ENCODE measurements at places on chromosomes 4 and X.

GRCh38 chr4:23171976-23172375 lies 479.2 kb downstream of the GBA3 start:
- DNase-seq, result no peak

DNA sequence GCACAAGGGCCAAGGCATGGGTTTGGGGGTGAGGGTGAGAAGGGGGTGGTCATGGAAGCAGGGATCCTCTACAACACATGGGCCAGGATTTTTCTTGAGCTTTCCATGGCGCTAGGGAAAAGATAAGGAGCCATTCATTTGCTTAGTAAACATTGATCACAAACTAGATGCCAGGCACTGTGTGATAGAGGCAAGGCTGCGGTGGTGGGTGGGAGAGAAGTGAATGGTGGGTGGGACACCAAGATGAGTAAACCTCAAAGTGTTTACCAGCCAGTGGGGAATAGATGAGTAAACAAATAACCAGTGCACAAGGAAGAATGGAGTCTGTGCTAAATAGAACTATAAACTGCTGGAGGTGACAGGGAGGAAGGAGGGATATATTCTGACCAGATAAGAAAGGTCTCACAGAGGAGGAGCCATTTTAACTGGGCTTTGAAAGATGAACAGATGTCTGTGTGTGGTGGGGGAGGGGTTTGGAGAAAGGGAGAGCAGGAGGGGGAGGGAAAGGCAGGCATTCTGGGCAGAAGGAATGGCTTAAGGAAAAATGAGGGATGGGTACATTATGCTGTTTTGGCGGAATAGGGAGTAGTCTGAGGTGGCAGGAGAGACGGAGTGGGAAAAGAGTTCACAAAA lies 48.0 kb upstream of the LAS1L start:
- no peak for DNase-seq

- DNase-seq, result no peak
Measured at GRCh38 chrX:97876697-97877407, 993.1 kb downstream of the RPA4 start.

DNA sequence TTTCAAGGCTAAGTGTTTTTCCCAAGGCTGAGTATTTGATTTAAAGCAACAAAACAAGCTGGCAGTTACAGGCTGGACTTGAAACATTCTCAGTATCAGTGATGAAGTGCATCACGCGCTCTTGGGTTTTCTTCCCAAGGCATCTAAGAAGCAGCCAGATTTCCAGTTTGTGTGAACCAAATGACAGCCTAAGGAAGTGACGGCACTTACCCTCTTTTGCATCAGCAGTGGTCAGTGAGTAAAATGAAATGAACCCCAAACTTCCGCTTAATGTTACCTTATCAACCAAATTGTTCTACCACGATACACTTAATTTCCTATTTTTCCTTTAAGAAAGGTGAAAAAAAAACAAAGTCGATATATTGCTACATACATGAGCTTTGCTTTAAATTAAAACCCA lies 15.8 kb upstream of the GYPE start:
- no peak for DNase-seq

- no peak for DNase-seq
Measured at GRCh38 chr4:153832720-153833287, 43.9 kb upstream of the SFRP2 start.

DNA sequence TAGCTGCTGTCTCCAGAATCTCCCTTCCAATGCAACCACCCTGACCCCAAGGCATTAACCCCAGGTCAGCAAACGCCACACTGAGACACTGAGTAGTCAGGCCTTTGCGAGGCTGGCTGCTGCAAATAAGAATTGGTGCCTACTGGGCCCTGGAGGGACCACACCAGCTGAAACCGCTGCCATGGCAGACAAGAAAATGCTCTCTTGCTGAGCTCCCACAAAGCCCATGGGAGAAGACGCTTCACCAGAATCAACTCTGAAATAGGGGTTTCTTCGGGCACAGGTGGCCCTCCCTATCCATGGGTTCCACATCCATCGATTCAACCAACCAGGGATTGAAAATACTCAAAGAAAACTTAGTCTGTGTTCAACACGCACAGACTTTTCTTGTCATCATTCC lies 26.7 kb upstream of the CRMP1 start:
- DNase-seq, result no peak

DNA sequence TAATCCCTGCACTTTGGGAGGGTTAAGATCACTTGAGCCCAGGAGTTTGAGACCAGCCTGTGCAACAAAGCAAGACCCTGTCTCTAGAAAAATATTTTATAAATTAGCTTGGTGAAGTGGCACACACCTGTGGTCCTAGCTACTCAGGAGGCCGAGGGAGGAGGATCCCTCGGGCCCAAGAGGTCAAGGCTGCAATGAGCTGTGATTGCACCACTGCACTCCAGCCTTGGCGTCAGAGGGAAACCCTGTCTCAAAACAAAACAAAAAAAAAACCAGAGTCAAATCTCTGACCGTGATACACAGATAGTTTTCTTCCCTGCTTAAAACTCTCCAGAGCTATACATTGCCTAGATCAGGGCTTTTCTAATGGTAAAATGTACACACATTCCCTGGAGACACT lies 53.5 kb downstream of the CHST7 start:
- DNase-seq, result no peak

GRCh38 chr4:144456196-144456595 lies 189.8 kb upstream of the HHIP start:
- no peak for DNase-seq

- DNase-seq, result no peak
Measured at GRCh38 chr4:142656178-142656577, 189.9 kb downstream of the INPP4B start.

DNA sequence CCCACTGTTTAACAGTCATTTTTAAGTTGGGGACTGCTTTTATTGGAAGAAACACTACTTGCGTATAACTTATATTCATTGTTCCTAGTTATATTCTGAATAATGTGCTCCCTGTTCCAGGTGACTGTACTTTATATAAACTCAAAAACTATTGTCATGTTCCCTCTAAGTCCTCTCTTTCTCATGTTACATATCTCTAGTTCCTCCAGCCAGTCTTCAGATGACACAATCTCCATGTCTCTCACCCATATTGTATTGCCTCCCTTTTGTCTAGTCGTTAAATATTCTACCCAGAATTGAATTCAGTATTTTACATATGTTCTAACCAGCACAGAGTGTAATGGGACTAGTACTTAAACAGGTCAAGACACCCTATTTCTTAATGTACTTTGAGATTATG lies 5.3 kb downstream of the VAMP7 start:
- no peak for DNase-seq

DNA sequence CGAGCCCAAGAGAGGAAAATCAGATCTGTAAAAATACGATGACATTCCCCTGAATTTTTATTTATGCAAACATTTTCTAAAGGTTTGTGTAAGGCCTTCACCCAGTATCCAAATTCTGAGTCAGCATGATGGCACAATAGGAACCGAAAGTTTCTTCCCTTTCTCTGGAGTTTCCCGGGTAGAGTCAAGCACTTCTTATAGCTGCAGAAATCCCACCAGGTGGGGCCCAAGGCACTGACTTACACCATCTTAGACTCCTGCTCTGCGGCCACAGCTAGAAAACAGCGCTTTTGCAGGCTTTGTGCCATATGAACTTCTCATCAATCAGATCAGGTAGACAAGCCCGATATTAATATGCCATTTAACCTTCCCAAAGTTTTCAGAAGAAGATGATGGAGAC lies 13.4 kb downstream of the LEF1 start:
- DNase-seq, result no peak

- no peak for DNase-seq
Measured at GRCh38 chrX:129695535-129695934, 40.8 kb upstream of the APLN start.

GRCh38 chr4:145808848-145809512 lies 129.0 kb downstream of the C4orf51 start:
- DNase-seq, result no peak

- no peak for DNase-seq
Measured at GRCh38 chrX:38717871-38718270, 83.4 kb upstream of the MID1IP1 start.

DNA sequence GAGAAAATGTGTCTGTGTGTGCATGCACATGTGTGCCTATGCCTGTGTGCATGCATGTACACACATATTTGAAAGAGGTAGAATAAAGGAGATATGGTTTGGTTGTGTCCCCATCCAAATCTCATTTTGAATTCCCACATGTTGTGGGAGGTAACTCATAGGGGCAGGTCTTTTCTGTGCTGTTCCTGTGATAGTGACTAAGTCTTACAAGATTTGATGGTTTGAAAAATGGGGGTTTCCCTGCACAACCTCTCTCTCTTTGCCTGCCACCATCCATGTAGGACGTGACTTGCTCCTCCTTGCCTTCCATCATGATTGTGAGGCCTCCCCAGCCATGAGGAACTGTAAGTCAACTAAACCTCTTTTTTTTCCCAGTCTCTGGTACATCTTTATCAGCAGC lies 87.2 kb downstream of the PRDM5 start:
- no peak for DNase-seq

DNA sequence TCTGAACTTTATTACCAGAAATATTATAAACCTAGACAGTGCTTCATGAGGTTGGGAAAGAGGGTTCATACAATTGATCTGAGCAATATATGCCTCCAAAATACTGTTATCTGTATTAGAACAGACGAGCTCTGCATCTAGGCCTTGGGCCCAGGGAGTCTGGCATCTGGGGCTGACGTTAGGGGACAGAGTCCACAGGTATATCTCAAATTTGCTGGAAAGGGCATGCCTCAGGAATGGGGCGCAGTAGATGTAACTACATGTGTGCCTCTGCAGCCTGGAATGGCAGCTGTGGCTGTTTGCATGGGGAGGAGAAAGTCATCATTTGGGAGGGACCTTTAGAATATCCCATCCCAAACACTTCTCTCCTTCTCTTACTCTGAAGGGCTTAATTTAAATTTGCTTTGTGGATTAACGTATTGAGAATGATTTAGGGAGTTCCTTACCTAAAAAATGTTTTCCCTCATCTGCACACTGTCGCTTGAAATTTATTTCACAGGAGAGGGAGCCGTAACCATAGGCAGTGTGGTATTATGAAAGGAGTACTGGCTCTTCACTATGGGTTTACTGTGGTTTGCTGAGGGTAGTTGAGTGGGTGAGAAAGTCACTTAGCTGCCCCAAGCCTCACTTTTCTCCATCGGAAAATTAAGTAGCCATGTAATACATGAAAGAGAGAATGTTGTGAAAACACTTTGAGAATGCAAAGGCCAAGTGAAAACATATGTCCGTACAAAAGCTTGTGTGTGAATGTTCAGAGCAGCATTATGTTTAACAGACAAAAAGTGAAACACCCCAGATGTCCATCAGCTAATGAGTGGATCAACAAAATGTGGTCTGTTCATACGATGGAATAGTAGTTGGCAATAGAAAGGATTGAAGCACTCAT lies 5.9 kb downstream of the ADD1 start:
- DNase-seq, result no peak

GRCh38 chr4:1084796-1085403 lies 28.5 kb downstream of the RNF212 start:
- DNase-seq, result no peak

- DNase-seq, result no peak
Measured at GRCh38 chr4:8478801-8479744, 38.5 kb downstream of the TRMT44 start.

GRCh38 chrX:10654960-10655359 lies 34.6 kb upstream of the MID1 start:
- no peak for DNase-seq

GRCh38 chrX:113962343-113962742 lies 621.5 kb upstream of the HTR2C start:
- DNase-seq, result no peak

- DNase-seq, result no peak
Measured at GRCh38 chr4:102064747-102065442, 274.4 kb downstream of the BANK1 start.

- DNase-seq, result no peak
Measured at GRCh38 chr4:84681486-84682274, 98.8 kb downstream of the CDS1 start.

DNA sequence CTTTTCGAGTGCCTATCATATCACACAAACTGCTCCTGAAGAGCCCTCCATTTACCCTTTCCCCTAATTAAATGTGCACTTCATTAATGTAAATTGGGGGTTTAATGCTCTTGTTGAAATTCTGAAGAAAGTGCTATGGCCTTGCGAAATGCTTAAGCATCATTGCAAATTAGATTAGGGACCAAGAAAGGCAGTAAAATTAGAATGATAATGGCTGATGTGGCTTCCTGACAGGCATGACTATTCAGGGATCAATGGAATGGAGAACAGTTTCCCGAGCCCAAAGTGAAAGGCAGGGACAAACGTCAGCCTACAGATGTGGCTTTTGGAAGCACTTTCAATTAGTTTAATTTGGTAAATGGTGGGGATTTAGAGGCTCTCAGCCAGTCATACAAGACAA lies 120.1 kb downstream of the NKX6-1 start:
- DNase-seq, result no peak

DNA sequence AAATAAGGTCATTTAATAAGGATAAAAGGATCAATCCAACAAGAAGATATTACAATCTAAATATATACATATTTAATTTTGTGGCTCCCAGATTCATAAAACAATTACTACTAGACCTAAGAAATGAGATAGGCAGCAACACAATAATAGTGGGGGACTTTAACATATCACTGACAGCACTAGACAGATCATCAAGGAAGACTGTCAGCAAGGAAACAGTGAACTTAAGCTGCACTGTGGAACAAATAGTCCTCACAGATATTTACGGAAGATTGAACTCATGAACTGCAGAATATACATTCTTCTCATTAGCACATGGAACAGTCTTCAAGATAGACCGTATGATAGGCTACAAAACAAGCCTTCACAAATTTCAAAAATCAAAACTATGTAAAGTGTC lies 56.1 kb upstream of the NAP1L2 start:
- no peak for DNase-seq

GRCh38 chr4:87260477-87260876 lies 40.1 kb upstream of the KLHL8 start:
- DNase-seq, result no peak

- DNase-seq, result no peak
Measured at GRCh38 chrX:20059467-20060128, 57.1 kb downstream of the MAP7D2 start.

DNA sequence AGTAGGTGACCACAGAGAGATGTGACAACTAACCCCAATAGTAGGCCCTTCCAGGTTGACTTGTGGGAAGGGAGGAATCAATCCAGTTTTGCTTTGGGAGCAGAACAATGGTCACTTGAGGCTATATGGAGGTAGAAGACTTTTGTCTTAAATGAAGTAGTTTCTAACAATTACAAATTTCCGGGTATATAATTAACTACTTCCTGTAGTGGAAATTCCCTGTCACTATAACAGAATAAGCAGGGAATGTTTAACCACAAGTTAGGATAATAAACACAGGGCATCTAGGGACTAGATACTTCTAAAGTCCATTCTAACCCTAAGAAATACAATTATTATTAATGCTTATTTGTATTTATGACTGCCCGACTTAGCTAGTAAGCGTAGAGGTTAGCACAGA lies 99.0 kb upstream of the TRPC3 start:
- DNase-seq, result no peak

Data from LNCaP clone FGC (cell line).